ENCODE measurements at places on chromosomes 3 and 15.

GRCh38 chr3:107729686-107730085 is 206.9 kb downstream of the BBX start:
- DNase-seq: no peak

GRCh38 chr15:94098921-94099573 is 132.3 kb upstream of the MCTP2 start:
- no peak for DNase-seq

DNA sequence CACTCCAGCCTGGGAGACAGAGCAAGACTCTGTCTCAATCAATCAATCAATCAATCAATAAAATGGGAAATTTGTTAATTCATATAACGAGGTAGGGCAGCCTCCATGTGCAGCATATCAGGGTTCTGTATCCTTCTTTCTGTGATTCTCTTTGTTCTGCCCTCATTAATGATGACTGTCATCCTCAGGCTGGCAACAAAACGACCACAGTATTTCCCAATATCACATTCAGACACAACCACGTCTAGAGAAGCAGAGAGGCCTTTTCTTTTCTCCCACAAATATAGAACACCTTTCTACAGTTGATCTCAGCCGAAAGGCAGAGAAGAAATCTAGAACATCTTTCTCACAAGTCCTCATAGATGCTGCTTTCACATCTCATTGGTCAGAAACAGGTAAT is 11.2 kb downstream of the CEP19 start:
- no peak for DNase-seq

- peak; percentile 91 for DNase-seq
Measured at GRCh38 chr15:29670998-29671981, 151.0 kb downstream of the TJP1 start.
